ENCODE measurements at places on chromosomes 2 and 18.

DNA sequence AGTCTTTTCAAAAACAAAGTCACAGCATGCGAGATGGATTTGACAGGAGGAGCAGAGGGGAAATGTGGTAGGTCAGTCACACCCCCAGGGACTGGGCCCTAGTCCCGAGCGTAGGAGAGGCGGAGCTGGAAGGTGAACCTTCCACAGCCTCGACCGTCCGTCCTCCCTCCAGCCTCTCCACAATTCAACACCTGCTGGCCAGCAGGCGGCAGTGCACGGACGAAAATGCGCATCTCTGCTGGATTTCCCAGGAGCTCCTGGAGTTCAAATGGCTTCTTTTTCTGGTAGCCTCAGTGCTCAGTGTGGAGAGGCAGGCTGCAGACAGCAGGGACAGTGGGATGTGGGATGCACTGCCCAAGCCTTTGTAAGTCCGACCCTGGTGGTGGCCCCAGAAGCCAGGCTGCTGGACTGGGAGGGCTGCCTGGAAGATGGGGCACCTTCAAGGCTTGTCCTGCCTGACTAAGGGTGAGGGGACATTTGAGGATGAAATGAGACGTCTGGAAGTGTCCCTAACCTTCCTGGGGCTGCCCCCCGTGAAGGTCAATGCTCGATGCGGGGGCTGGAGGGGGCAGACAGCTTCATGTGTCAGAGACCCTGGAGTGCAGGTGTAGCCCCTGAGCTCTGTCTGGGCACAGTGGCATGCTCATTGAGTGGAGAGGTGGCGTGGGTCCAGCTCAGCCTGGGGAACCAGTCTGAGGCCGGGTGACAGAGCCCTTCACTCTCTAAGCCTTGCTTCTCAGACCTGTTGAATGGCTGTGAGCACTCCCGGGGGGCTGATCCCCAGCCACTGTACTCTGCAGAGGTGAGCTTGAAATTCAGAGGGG lies 189.5 kb downstream of the TFCP2L1 start:
- no peak overlapping the region for H3K4me3 ChIP-seq
- H3K27me3 ChIP-seq: no peaks in the 10 kb centered on the region
- H3K36me3 ChIP-seq: no peaks in the 10 kb centered on the region
- DNase-seq: peak; percentile 79

- no peaks in the 10 kb centered on the region for H3K4me1 ChIP-seq
- H3K27ac ChIP-seq: no peak overlapping the region
- H3K27me3 ChIP-seq: no peaks in the 10 kb centered on the region
- H3K4me3 ChIP-seq: no peak overlapping the region
Observed at GRCh38 chr2:204340511-204340910, 204.8 kb upstream of the PARD3B start.

DNA sequence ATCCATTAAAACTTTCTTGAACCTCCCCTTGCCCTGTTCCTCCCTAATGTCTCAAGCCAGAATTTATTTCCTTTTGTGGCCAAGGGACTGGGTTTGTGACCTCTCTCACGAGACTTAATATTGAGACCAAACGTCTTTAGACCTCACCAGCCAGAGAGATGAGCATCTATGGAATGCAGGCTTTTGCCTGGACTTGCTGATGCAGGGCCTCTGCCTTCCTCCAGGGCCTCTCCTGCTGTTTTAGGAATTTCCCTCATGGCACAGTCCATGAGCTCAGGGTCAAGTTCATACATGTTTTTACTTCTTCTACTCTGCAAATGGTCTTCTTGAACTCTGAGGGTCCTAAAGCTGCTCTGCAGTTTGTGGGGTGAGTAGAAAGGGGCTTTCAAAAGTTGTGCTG lies 22.3 kb downstream of the IL1B start:
- H3K27ac ChIP-seq: no peak overlapping the region
- H3K4me1 ChIP-seq: peaks cover 15% of the 10 kb centered on the region
- no peaks in the 10 kb centered on the region for H3K36me3 ChIP-seq

GRCh38 chr18:77601567-77601966 lies 351.9 kb downstream of the GALR1 start:
- H3K36me3 ChIP-seq: no peaks in the 10 kb centered on the region
- no peaks in the 10 kb centered on the region for H3K4me1 ChIP-seq
- H3K27ac ChIP-seq: no peak overlapping the region

Data from upper lobe of left lung (tissue), 6 donors.